ENCODE measurements at places on chromosomes 13 and 19.

DNA sequence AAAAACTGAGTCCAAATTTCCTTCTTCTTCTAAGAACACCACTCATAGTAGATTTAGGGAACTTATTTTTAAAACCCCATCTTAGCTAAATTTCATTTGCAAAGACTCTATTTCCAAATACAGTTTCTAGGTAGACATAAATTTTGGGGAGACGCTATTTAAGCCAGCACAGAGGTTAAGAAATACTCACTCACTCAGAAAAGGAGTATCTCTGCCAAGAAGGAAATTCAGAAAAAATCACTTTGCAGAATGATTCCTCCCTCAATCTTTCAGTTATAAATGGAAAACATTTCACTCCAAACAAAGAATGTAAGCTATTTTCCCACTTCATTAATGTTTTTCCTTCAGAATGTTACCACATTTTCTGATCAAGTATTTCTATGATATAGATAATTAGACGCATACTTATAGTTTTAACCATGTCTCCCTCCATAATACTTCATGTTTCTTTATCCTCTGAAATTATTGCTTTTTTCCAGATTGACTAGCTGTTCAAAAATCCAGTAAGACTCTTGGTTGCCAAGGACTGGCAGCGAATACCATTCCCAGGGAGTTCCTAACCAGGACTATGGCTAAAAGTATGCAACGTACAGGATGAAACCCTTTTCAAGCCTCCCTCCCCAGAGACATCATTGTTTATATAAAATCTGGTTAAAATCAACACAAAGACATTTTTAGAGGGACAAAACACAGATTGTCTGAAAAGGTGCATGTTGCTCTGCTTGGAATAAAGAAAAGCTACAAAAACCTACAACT is 52.5 kb upstream of the RXFP2 start:
- no peak for DNase-seq

DNA sequence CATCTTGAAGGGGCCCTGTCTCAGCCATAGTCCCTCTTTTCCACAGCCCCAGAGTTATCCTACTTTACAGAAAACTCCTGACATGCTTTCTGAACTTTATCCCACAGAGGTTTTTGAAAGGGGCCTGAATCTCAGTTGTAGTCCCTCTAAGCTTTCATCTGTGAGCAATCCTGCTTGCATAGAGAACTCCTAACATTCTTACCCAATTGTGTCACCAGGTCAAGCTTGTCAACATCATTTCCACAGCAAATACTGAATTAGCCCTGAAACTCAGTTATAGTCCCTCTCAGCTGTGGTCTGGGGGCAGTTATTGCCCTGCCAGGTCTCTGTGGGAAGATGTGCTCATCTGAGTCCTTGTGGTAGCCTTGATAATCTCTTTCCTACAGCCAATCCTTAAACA is 2190.3 kb upstream of the PCDH20 start:
- DNase-seq, result no peak

- DNase-seq, result peak; percentile 24
Observed at GRCh38 chr19:45508861-45509691, 1.8 kb downstream of the VASP start.

- no peak for DNase-seq
Observed at GRCh38 chr13:75508002-75508548, 26.1 kb upstream of the TBC1D4 start.

DNA sequence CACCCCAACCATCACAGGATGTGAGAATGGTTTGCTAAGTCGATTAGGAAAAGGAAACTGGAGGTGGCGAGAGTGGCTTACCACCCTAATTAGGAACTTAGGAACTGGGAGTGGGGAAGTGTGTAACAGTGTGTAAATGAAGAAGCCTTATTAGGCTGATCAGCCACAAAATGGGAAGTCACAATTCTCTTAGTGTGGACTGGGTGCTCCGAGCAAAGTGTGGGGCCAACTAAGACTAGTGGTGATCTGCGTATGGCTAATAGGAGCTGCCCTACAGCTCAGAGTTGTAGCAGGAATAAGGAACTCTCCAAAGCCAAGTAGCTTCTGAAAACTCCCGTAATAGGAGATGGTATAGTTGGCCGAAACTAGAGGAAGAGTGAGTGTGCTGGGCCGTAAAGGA is 7.6 kb downstream of the SIGLEC11 start:
- no peak for DNase-seq

DNA sequence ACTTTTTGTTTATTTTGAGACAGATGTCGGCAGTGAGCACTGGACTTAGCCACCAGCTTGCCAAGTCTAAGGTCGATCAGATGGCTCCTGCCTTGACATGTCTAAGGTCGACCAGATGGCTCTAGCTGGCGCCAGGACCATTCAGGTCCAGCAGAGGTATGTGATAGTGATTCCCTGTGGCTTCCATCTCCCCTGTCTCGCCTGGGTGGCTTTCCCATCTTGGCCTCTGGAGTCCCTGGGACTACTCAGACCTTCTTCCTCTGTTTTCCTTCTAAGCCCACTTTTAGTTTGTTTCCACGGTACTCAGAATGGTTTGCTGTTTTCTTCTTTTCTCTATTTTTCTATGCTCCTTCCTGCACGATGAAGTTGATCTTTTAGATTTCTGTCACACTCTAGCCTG is 1435.7 kb downstream of the UQCRFS1 start:
- DNase-seq, result no peak

DNA sequence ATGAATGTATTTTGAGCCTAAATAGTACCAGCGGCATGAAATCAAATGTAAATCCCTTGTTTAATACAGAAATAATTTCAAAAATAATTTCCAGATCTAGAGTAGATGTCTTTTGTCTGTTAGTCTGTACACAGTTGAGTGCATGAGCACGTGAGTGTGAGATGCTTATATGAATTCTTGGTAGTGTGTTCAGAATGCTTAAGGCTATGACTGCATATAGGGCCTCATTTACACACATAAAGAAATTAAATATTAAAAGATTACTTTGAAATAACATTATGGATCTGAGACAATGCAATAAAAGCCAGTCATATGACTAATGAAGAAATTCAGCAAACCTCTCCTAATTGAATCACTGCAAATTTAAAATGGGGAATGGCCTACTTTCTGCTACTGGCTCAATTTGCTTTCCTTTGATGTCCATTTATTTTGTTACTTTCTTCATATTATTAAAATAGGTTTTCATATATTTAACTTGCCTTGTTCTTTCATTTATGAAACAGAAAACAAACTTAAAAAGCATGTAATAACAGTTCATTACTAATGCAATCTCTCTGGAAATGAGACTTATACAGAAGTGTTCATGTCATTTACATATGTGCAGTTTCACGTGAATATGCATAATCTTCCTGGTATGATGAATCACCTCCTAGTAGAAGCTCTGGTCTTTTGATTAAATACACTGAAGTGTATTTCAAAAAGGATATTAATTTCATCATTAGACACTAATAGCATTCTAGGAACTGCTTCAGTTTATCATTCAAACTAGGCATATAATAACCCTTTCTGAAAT is 4.5 kb downstream of the AMER2 start:
- no peak for DNase-seq

DNA sequence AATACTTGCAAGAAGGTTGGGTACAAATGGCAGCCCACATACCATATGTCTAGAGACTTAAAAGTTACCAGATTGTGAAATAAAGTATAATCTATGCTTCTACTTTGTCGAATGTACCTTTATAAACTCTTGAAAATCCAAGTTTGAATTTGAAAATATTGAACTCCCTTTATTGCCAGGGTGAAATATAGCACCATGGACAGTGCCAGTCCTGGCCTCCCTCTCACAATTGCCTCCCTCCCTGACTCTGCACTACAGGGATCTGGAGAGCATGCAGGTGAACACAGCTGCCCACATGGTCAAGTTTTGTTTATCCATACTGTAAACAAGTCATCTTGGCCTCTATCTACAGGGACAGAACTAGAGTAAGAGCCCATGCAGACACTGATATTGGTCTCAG is 394.1 kb upstream of the SLITRK6 start:
- DNase-seq, result no peak

GRCh38 chr13:49635599-49636433 is 7.5 kb downstream of the ARL11 start:
- DNase-seq, result no peak
